ENCODE measurements at places on chromosomes 1 and 21.

- no peak for DNase-seq
Measured at GRCh38 chr1:232650418-232650817, 20.5 kb upstream of the SIPA1L2 start.

DNA sequence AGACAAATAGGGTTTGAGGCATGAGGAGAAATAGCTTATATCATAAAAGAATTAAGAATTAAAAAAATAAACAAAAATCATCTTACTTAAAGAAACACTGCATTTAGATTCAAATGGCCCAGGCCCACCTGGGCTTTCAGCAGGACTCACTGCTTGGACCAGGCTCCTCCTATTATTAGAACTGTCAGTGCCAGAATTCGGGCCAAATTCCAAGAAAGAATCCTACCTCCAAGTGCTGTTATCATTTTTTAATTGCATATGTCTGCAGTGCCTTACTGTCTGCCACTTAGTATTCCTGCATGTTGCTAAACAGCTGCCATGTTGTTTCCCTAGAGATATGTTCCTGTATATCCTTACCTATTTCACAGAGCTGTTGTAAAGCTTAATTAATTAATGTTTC, 112.0 kb downstream of the BARHL2 start:
- DNase-seq = no peak

- DNase-seq = no peak
Measured at GRCh38 chr21:19900149-19900548, 1098.1 kb upstream of the NCAM2 start.

- no peak for DNase-seq
Measured at GRCh38 chr1:155086856-155087535, 8.4 kb downstream of the EFNA3 start.

- DNase-seq = peak; percentile 24
Measured at GRCh38 chr1:65581119-65581518, 160.7 kb downstream of the LEPR start.

DNA sequence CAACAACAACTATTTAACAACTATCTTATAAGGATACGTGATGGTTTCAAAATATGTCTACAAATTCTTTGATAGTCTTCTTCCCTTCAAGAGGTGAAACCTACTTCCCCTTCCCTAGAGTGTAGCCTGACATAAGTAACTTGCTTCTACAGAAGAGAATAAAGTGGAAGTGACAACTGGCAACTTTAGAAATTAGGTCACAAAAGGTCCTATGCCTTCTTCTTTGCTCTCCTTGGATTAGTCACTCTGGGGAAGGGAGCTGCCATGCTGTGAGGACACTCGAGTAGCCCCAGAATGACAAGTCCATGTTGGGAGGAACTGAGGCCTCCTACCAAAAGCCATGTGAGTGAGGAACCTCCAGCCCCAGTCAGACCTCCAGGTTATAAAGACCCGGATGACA, 19.2 kb downstream of the EFCAB14 start:
- no peak for DNase-seq

GRCh38 chr1:219155135-219155534, 18.5 kb upstream of the LYPLAL1 start:
- DNase-seq = no peak

- DNase-seq = peak; percentile 54
Measured at GRCh38 chr1:53616927-53617326, 122.0 kb downstream of the GLIS1 start.

DNA sequence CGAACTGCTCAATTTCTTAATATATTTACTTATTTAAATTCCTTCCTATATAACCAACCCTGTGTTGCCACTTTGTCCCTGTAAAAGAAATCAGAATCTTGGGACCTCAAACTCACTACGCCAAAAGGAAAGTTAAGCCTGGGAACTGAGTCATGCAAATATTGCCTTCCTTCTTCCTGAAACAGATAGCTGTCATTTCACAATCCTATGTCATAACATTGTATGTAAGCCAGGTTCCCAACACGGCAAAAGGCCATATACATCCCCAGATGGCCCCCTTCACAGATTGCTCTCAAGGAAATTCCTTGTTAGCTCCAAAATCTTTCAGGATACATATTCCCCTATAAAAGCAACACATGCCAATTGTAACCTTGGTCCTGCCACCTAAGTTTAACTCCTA, 39.7 kb downstream of the C21orf91 start:
- DNase-seq = no peak

- DNase-seq = no peak
Measured at GRCh38 chr1:221696718-221697461, 45.0 kb downstream of the DUSP10 start.

DNA sequence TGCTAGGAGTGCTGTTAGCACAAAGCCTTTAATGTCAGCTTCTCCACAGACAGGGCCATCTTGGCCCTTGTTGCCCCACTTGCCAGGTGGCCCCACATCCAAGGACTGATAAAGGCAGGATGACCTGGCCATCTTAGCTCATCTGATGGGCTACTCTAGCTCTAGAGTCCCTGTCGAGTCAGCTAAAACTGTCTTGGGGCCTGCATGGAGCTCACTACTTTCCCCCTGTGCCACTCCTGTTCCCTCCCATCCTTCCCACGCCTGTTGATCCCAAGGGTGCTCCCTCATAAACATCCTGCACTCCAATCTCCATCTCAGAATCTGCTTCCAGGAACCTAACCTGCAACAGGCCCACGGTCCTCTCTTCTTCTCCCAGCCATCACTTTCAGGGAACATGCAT, 652 bp upstream of the GPX7 start:
- no peak for DNase-seq

GRCh38 chr1:117686907-117687306, 81.1 kb downstream of the TENT5C start:
- peak; percentile 34 for DNase-seq

DNA sequence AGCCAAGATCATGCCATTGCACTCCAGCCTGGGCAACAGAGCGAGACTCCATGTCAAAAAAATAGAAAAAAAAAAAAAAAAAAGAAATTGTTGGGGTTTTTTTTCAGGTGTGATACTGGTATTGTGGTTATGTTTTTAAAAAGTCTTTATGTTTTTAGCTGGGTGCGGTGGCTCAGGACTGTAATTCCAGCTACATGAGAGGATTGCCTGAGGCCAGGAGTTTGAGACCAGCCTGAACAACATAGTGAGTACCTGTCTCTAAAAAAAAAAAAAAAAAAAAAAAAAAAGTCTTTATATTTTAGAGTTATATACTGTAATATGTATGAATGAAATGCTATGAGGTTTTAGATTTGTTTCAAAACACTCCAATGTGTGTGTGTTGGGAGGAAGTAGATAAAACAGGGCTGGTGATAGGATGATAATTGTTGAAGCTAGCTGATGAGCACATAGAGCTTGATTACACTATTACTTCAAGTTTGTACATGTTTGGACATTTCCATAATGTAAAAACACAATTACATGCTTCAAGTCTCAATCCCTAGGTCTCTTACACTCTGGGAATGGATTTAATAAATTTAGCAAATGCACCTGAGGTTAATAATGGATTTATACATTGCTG, 30.2 kb upstream of the ATP5PO start:
- no peak for DNase-seq

- no peak for DNase-seq
Measured at GRCh38 chr1:231351816-231352215, 13.7 kb downstream of the SPRTN start.

- DNase-seq = no peak
Measured at GRCh38 chr1:245276445-245276844, 121.7 kb downstream of the KIF26B start.

DNA sequence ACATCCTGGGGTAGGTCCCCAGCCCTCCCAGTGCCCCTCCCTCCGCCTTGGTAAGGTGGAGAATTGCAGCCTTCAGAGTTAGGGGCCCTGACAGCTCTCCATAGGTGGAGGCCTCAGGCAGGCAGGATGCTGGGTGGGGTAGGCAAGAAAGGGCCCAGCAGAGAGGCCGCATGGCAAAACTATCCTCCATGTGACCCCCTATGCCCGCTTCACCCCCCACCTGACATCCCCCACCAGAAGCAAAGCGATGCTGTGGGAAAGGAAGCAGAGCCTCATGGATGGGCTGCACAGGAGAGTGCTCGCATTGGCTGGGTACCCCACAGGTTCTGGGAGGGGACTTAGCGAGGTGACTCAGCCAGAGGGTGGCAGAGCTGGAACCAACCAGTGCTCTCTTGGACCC, 1.6 kb downstream of the S100A9 start:
- DNase-seq = no peak

- no peak for DNase-seq
Measured at GRCh38 chr1:15433471-15433870, 4.8 kb upstream of the CTRC start.

DNA sequence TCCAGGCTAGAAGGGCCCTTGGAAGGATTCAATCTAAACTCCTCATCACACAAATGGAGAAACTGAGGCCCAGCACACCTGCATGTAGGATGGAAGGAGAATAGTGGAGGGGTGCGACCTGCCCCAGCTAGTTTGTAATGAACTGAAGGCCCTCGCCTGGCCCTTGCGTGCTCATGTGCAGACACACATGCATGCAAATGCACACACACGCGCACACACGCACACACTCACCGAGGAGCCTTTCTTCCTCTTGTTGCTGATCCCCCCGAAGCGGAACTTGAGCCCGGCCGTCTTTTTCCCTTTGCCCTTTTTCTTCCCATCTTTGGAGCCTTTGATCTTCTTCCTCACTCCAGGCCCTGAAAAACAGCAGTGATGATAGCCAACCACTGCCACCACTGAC, 27.9 kb downstream of the CHD5 start:
- DNase-seq = no peak

GRCh38 chr1:178693366-178693765, 31.7 kb upstream of the RALGPS2 start:
- peak; percentile 84 for DNase-seq

DNA sequence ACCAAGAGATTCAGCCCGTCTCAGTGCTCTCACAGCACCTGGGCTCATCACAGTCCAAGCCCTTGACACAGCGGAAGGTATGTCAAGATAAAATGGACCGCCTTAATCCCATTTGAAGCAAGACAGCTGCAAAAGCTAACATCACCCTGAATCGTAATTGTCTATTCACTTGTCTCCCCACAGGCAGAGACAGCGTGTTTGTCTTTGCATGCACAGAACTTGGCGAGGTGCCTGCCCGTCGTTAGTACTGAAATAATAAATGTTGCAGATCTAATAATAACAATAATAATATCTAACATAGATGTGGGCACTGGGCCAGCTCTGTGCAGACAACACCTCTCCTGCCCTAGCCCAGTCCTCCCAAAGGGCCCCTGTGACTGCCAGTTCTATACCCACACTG, 271.7 kb downstream of the NPHP4 start:
- no peak for DNase-seq

GRCh38 chr1:26043765-26044164, 2.2 kb downstream of the SLC30A2 start:
- DNase-seq = no peak

- no peak for DNase-seq
Measured at GRCh38 chr1:15420853-15421465, 11.3 kb downstream of the EFHD2 start.

DNA sequence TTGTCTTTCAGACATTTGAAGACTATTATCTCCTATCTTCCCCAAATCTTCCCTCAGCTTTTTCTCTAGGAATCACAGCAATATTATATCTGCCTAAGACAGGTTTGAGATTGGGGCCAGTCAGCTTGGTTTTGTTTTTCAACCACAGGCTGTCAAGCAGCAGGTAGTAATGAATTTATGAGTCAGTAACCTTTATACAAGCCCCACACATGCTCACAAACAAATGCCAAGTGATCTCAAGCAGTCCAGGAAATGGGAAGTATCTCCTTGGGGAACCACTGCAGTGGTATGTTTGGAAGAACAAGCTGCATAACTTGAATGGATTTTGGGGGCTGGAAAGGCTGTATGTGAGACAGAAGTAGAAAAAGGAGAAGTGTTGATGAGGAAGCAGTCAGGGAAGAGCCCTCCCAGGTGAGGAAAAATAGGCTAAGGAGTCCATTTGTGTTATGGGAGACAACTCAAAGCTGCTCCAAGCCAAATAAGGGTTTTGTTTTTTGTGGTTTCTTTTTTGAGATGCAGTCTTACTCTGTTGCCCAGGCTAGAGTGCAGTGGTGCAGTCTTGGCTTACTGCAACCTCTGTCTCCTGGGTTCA, 2.1 kb downstream of the DHDDS start:
- DNase-seq = no peak

DNA sequence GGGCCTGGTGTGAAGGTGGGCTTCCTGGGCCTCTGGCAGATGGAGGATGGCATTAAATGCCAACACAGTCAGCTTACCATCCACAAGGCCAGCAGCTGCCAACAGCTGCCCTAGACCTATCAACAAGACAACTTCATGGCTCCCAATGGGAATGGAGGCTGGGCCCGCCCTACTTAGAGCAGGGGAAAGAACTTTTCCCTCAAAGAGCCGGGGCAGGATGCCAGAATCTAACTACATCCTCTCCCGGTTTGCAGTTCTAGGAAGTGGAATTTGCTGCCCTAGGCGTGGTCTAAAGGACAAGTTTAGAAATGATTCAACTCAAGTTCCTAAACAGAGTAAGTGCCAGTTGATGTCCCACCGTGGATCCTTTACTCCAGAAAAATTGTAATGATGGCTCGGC, 13.1 kb downstream of the ICMT start:
- DNase-seq = no peak

GRCh38 chr1:108570998-108571401, 11.1 kb downstream of the EEIG2 start:
- no peak for DNase-seq

- DNase-seq = no peak
Measured at GRCh38 chr1:111615870-111616715, 3.5 kb upstream of the RAP1A start.

All from mesendoderm (in vitro differentiated cells).